ENCODE measurements at places on chromosomes 16 and 17.

- DNase-seq = no peak
These were observed 21.1 kb downstream of the ACSM1 start for GRCh38 chr16:20676268-20676825.

DNA sequence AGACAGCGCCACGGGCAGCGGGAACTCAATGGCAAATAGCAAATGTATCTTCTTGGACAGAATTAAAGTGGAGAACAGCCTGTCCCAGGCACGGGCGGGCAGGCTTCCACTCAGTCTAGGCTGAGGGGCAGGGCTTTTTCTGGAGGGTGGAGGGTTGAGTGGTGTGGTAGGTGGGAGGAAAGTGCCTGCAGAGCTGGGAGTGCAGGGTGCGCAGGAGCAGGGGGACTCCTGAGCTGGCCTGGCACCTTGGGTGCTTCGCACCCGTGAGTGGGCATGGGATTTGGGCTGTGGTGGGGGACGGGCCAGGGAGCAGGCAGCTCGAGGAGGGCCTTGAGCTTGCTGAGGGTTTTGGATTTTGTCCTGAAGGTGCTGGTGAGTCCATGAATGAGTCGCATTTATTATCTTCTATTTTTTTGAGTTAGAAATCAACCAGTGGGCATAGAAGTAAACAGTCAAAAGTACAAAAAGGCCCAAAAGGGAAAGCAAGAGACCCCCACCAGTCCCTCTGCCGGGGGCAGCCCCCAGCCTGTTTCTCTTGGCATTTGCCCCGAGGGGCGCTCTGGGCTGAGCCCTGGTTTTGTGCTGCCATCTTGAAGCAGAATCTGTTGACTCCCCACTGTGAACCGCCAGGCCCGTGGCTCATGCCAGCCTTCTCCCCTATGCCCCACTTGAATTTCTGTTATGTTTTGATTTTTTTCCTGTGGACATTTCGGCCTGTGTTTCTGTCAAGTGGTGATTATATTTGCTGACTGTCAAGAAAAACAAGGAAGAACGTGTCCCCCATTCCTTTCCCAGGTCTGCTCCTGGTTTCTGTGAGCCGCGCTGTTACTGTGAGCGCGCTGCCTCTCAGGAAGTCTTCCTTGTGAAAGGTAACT, 8.2 kb downstream of the ADORA2B start:
- no peak for DNase-seq

- no peak for DNase-seq
These were observed 11.2 kb downstream of the NLK start for GRCh38 chr17:28053725-28054124.

- no peak for DNase-seq
These were observed 111.8 kb downstream of the SMG6 start for GRCh38 chr17:2191785-2192184.

GRCh38 chr17:37478187-37478586, 11.5 kb upstream of the DUSP14 start:
- no peak for DNase-seq

DNA sequence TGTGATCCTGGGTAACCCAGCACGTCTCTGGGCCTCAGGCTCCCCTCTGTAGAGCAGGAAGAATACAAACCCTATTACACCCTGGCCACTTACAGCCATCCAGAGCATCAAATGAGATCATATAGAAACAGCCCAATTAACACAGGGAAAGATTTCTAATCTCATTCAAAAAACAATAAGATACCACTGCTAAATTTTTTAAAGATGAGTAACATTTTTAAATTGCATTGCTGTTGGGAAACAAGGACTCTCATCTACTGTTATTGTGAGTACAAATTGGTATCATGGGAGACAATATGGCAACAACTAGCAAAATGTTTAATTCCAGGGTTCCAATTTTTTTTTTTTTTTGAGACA, 41.1 kb downstream of the SRL start:
- DNase-seq = no peak

DNA sequence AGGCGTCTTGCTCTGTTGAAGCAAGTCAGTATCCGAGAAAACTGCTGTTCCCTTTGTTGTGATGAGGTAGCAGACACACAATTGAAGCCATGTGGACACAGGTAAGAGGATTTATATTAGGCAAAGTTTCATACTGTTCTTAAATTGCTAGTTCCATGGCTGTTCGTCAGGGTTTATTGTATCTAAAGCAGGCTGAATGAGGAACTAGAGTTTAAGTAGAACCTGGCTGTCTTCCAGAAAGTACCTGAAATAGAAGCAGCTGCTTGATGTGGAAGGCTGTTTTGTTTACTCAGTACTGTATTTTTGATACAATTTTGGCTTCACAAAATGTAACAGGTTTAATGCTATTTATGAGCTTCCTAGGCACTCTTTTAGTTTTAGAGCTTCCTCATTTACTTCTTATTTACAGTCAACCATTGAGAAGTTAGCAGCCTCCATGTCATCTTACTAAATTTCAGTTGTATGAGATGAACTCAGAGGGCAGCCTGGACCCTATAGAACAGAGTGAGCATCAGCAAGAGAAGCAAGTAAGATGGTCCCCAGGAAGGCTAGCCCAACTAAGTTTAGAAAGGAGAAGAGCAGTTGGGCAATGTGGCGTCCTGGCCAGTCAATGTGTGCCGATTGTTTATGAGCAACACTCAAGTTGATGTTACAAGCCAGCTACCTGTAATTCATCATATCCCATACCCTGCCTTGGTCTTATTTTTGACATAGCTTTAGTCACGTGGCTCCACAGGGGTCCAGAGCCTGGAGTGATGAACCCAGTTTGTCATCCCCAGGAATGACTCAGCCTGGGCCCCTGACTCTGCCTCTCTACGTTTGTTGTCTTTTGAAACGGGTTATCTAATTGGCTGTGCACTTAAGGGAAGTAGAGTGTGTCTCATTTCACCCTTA, 9.7 kb upstream of the ARL2BP start:
- DNase-seq = no peak

GRCh38 chr17:17670701-17671305, 10.5 kb upstream of the RAI1 start:
- DNase-seq = no peak

DNA sequence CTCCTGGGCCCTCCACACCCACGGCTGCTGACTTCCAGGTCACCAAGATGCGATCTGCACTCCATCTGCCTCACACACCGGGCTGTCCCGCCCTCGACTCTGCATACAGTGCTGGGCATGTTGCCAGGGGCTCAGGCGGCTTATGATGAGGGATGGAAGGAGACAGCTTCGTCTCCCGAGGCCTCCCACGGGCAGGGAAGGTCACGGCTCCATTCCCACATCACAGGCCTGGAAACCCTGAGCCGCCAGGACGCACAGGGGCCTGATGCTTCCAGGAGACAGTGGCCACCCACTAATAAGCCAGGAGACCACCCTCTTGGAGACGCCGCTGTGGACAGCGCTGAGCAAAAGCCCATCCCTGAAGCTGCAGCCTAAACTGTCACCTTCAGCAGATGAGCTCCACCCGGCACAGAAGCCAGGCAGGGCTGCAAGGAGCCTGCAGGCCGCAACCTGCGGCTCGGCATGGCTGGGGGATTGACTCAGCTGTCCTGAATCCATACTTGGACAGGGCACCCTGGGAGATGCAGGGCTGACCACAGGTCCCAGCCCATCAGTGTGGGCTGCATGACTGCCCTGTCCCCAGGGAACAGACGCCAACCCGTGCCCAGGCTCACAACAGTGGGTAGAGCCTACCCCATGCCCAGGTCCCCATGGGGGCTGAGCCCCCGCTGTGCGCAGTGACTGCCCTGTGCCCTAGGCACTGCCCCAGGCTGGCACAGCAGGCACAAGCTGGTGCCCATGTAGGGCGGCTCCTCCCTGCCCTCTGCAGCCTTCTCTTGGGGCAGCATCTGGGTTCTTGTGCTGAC, 34.4 kb downstream of the SLC7A5 start:
- DNase-seq = no peak

GRCh38 chr17:73698966-73699365, 54.7 kb upstream of the SDK2 start:
- no peak for DNase-seq

GRCh38 chr17:6231886-6232731, 161.9 kb downstream of the WSCD1 start:
- DNase-seq = no peak
